CD4-positive, alpha-beta T cell treated with Interleukin-4 for 1 hour (primary cell): ENCODE measurements at places on chromosomes 1 and 21.

- peak; percentile 82 for DNase-seq
Measured at GRCh38 chr21:38289705-38290485, 33.1 kb downstream of the KCNJ15 start.

GRCh38 chr1:153513023-153513422 is 22.8 kb downstream of the S100A6 start:
- no peak for DNase-seq

- DNase-seq: no peak
Measured at GRCh38 chr1:55689800-55690199, 474.6 kb upstream of the USP24 start.

DNA sequence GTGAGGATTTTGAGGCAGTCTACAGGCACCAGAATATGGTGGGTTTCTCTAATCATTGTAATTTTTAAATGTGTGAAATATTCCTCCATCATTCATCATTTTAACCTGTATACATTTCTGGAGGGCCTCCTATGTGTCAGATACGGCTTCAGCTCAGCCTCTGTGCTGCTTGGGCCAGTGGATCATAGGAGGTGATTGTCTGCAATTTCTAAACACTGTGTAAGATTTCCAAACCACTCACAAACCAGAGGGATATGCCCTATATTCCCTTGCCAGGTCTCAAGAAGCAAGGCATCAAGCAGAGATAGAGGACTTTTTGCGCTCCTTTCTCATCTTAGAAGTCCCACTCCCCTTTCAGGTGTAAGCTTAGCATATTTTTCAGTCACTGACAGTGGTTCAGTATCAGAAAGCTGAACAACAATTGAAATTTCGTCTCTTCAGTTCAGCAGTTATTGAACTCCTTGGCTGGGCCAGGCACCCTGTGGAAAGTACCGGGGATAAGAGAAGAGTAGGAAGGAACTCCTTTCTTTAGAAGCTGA is 190.9 kb downstream of the NFIA start:
- DNase-seq: no peak

DNA sequence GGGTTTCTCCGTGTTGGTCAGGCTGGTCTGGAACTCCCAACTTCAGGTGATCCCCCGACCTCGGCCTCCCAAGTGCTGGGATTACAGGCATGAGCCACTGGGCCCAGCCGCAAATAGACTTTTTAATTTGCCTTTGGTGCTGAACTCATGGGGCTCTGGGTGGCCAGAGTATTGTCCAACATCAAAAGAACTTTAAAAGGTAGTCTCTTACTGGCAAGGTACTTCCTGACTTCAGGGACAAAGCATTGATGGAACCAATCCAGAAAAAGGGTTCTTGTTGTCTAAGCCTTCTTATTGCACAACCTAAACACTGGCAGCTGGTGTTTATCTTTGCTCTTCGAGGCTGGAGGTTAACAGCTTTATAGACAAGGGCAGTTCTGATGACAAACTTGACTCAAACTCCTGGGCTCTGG is 3.8 kb upstream of the KTI12 start:
- no peak for DNase-seq

GRCh38 chr1:66980745-66981367 is 56.1 kb downstream of the MIER1 start:
- no peak for DNase-seq
